H4 (cell line): ENCODE measurements at places on chromosomes 12 and 14.

DNA sequence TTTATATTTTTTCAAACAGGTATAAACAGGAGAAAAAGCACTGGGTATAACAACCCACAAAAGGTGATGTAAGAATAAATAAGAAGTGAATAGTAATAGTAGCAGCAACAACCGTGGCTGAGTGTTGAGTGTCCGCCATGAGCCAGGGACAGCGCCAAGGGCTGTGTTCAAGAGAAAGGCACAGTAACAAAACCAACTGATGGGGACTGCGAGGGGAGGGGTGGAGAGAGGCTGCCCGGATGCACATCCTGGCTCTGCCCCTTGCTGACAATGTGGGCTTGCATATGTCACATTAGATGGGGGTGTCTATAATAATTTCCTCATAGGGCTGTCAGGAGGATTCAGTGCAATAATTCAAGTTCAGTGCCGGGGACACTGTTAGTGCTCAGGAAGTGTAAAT is 912.4 kb downstream of the VRK1 start:
- DNase-seq: no peak

GRCh38 chr14:100159094-100159864 is at the start of gene DEGS2:
Gene DEGS2, minus strand, starts transcription at chr14:100159645. Its CDS starts 58 bp downstream, at chr14:100159587.
- DNase-seq: no peak

GRCh38 chr12:12606781-12607589 is 4.7 kb upstream of the CREBL2 start:
- peak; percentile 72 for DNase-seq

- DNase-seq: peak; percentile 41
These were observed 13.1 kb downstream of the CCDC85C start for GRCh38 chr14:99590746-99591555.

DNA sequence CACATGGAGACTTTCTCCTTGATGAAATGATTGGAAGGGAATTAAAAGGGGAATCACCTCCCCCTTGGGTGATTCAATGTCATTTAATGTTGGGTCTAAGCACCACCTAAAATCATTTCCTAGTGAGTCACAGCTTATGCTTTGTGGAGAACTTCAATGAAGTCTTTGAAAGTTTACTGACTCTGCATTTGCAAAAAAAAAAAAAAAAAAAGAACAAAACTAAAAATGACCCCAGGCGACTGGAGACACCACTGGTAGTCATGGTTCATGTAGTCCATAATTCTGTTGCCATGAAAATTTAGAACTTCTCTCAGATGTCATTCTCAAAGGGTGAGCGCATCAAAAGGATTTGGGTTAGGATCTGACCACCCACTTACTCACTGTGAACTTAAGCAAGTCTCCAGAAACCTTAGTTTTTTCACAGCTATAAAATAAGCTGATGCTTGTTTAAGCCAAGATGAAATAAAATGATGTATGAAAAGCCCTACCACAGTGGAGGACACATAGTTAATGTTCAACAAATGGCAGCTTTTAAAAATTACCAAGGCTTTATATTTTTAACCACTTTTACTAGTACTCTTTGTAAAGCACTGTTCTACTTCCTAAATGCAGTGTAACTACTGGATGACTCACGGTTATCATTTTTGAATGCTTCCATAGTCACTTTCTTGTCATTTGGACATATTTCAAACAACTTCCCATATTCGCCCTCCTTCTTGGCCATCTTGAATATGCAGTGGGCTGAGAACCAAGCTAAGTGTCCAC is 18.1 kb upstream of the KSR2 start:
- peak; percentile 74 for DNase-seq

DNA sequence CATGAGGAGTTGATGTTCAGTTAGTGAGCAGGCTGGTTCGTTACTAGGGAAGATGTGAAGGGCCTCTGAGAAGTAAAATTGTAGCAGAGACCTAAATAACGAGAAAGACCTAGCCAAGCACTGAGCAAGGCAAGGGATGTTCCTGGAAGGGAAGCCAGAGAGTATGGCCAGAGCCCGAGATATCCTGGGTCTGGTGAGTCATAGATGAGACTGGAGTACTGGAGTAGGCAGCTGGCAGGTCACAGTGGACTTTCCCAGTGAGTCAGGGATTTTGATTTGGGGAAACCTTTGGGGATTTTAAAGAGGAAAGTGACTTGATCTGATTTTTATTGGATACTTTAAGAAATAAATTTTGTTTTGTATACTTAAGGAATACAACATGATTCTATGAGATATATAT is 369.0 kb downstream of the DIO2 start:
- peak; percentile 50 for DNase-seq

GRCh38 chr14:56886471-56887062 is 76.3 kb upstream of the OTX2 start:
- DNase-seq: no peak

GRCh38 chr14:32480337-32480736 is 151.2 kb downstream of the AKAP6 start:
- DNase-seq: no peak

- no peak for DNase-seq
These were observed 153.7 kb upstream of the BTG1 start for GRCh38 chr12:92299344-92299743.

GRCh38 chr14:80110721-80111120 is 100.6 kb downstream of the DIO2 start:
- DNase-seq: no peak

- DNase-seq: no peak
These were observed 11.3 kb downstream of the KMT5A start for GRCh38 chr12:123395236-123395635.

GRCh38 chr12:22626406-22626805 is 1.4 kb downstream of the ETNK1 start:
- no peak for DNase-seq

DNA sequence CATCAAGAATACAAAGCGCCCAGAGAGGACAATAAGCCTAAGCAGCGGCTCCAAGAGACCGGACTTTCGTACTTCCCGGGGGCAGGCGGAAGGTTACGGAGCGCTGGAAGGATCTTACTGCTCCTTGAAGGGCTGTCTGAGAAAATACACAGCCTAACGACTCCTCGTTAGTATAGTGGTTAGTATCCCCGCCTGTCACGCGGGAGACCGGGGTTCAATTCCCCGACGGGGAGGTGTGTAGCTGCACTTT is 12.1 kb upstream of the TMPO start:
- DNase-seq: peak; percentile 83

GRCh38 chr14:94582851-94583250 is 1.6 kb downstream of the SERPINA5 start:
- no peak for DNase-seq

DNA sequence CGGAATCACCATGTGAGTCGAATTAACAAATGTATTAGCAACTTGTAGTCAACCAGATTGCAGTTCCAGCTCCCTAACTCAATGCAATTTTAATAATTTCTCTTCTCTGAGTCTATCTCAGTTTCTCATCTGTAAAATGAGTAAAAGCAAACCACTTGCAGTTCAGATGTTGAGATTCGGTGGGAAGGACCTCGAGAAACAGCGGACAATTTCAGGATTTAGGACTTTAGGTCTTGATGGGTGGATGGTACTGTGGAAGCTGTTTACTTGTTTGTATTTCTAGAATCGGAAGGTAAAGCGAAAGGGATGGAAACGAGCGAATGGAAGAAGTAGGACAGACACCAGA is 510 bp upstream of the TTC8 start:
- DNase-seq: no peak

GRCh38 chr12:30953257-30953656 is 26.7 kb downstream of the TSPAN11 start:
- DNase-seq: no peak

DNA sequence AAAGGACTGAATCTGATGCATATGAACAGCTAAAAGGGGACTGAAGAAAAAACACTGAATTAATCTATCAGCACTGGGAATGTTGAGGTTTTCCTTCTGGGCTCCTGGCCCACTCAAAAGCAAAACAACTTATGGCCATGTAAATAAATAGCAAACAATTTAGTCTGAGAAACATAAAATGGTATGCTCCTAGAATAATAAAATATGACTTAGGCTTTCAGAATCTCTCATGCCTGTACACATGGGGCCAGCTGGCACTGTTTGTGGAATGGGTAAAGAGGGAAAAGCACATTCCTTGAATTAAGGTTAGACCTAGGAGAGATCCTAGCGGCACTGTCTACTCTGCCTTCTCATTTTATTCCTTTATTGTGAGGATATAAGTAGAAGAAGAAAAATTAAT is 6.2 kb downstream of the KLHDC2 start:
- no peak for DNase-seq

- peak; percentile 67 for DNase-seq
These were observed 554 bp upstream of the TSPAN31 start for GRCh38 chr12:57744194-57744776.

DNA sequence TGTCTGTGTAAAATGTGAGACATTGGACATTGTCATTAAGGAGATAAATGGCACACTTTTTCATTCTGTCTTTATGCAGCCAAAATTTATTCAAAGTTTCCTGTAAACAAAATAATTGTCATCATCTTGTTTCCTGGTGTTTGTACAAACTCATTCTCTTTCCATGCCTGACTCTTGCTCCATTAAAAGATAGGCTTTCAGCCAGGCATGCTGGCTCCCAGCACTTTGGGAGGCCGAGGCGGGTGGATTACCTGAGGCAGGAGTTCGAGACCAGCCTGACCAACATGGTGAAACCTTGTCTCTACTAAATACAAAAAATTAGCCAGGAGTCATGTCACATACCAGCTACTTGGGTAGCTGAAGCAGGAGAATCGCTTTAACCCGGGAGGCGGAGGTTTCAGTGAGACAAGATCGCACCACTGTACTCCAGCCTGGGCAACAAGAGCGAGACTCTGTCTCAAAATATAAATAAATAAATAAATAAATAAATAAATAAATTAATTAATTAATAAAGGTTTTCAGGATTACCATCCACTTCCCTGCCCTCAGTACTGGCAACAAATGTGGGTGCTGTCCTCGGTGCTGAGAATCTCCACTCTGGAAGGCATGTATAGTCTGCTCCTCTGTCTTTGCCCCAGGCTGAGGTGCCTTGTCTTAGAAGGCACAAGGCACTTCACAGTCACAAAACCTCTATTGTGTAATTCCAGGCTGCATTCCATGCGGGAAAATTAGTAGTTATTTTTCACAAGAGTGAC is 83.2 kb downstream of the PAH start:
- DNase-seq: no peak

GRCh38 chr12:80551897-80552296 is 107.9 kb downstream of the PTPRQ start:
- DNase-seq: peak; percentile 88
